ENCODE measurements at places on chromosomes 13 and 19.

GRCh38 chr13:95182570-95183265, 118.5 kb downstream of the ABCC4 start:
- no peak for DNase-seq
- no peak overlapping the region for H3K27ac ChIP-seq
- peaks cover 3% of the 10 kb centered on the region for H3K36me3 ChIP-seq
- H3K4me1 ChIP-seq: peaks cover 8% of the 10 kb centered on the region
- no peak overlapping the region for H3K4me3 ChIP-seq

GRCh38 chr13:98143601-98144026, 720 bp downstream of the FARP1 start:
- DNase-seq: no peak
- no peaks in the 10 kb centered on the region for H3K36me3 ChIP-seq
- peaks cover 33% of the 10 kb centered on the region for H3K4me1 ChIP-seq
- peak overlapping the region; percentile 97 for H3K4me3 ChIP-seq
- no peak overlapping the region for H3K27ac ChIP-seq

- DNase-seq: no peak
- no peaks in the 10 kb centered on the region for H3K27me3 ChIP-seq
- no peaks in the 10 kb centered on the region for H3K36me3 ChIP-seq
- no peak overlapping the region for H3K4me3 ChIP-seq
These were observed 911.3 kb upstream of the GPC6 start for GRCh38 chr13:92315265-92315664.

DNA sequence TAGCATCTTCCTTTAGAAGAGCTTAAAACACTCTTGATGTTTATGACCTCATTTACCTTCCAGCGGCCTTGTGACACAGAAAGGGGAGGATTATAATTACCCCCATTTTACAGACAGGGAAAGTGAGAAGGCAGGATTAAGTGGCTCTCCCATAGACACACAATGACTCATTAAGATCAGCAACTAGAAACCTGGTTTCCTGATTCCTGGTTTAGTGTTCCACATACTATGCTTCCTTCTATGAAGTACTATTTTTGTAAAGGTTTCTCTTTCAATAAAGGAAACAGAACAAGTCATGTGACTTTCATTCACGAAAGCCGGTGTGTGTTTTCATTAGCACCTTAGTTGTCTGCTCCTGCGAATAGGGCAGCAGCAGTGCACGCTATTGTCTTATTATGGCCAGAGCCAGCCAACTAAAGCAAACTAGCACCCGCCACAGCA, 8.3 kb downstream of the IRS2 start:
- no peak for DNase-seq
- H3K4me1 ChIP-seq: peaks cover 47% of the 10 kb centered on the region
- H3K27me3 ChIP-seq: no peaks in the 10 kb centered on the region

GRCh38 chr13:99929866-99930265, 41.7 kb downstream of the ZIC5 start:
- H3K27ac ChIP-seq: no peak overlapping the region
- H3K27me3 ChIP-seq: peaks cover 26% of the 10 kb centered on the region
- no peaks in the 10 kb centered on the region for H3K36me3 ChIP-seq
- H3K4me1 ChIP-seq: no peaks in the 10 kb centered on the region

- peaks cover 26% of the 10 kb centered on the region for H3K27me3 ChIP-seq
- peaks cover 7% of the 10 kb centered on the region for H3K4me1 ChIP-seq
- no peak overlapping the region for H3K4me3 ChIP-seq
- H3K36me3 ChIP-seq: no peaks in the 10 kb centered on the region
- DNase-seq: no peak
These were observed 47.8 kb upstream of the DIAPH3 start for GRCh38 chr13:60211548-60211947.
